AML-193 (cell line): ENCODE measurements at places on chromosomes 3 and 15.

DNA sequence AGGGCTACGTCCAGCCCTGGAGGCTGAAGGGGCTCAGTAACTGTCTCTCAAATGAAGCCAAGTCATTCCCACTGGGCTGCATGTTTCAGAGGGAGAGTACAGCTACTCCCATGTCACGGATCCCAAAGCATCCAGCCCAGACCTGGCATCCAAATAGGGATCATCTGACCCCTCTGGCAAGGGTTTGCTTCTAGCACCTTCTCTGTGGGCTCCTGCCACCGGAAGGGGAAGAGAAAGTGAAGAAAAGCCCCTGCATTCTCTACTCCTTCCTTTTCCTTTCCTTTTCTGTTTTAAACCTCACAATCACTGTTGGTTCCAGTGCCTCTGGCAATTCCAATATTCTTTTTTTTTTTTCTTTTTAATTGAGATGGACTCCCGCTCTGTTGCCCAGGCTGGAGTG, 64.5 kb upstream of the CTSH start:
- no peak for DNase-seq

DNA sequence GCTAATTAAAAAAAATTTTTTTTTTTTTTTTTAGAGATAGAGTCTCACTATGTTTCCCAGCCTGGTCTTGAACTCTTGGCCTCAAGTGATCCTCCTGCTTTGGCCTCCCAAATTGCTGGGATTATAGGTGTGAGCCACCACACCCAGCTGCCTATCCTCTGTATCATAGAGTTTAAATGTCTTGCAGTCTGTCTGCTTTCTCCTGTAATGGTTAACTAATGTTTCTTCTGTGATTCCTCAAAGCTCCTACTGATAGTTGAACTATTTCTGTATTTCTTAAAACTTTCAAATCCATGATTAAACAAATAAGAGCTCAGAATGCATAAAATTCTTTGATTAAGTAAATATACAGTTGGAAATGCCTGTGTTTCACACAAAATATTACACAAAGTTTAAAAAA, 115.4 kb upstream of the TPM1 start:
- no peak for DNase-seq

- DNase-seq: no peak
Measured at GRCh38 chr3:160697637-160698380, 20.8 kb downstream of the ARL14 start.

- peak; percentile 89 for DNase-seq
Measured at GRCh38 chr3:52339612-52340011, 23.5 kb downstream of the DNAH1 start.

DNA sequence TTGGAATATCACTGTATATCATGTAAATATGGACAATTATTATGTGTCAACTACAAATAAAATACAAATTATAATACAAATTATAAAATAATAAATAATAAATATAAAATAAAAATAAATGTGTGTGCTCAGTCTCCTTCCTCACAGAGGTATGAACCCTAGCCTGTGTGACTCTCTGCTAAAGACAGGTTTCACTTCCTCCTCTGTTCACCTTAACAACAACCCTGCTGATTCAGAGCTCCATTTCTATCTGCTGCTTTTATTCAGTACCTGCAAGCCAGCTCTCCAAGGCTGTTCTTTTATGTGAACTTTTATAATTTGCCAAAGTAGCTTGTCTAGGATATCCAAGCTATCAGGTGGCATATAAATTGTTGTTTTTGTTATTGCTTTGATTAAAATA, 610.7 kb upstream of the GRM7 start:
- no peak for DNase-seq

DNA sequence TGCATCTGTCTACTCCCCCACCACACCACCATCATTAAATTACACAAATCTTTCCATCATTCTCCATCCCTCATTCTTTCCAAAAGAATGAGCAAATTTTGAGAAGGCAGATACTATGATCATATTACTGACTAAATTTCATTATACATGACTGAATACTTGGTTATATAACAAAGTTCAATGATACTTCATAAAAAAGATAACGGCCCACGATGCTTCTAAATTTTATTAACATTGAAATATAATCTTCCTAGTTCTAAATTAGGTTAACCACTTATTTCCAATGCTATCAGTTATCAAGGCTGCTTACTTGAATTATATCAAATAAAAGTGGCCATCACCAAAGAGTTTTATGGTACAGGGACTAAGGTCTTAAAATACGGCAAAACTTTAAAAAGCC, 13.5 kb downstream of the HERC1 start:
- DNase-seq: no peak

DNA sequence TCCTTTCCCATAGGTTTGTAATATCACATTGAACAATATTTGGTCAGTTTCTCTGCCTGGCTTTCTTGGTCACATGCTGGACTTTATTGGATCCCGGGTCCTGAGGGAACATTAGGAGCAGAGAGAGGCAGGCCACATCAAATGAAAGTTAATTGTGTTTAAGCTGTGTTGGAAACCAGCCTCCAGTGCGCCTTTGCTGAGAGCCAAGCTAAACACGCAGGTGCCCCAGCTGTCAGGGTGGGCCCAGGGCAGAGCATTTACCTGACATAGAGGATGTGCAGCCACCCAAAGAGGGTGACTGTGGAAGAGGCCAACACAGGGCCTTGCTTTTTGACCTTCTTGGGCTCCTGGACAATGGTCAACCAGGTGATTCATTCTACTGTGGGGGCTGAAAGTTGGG, 149.3 kb downstream of the EBLN2 start:
- DNase-seq: no peak

- no peak for DNase-seq
Measured at GRCh38 chr3:84985795-84986194, 27.0 kb downstream of the CADM2 start.

GRCh38 chr3:58474348-58474911, 17.5 kb upstream of the KCTD6 start:
- DNase-seq: peak; percentile 24

GRCh38 chr15:75869446-75869845, 26.2 kb downstream of the UBE2Q2 start:
- no peak for DNase-seq

GRCh38 chr3:164375538-164375937, 702.8 kb downstream of the SI start:
- DNase-seq: no peak

DNA sequence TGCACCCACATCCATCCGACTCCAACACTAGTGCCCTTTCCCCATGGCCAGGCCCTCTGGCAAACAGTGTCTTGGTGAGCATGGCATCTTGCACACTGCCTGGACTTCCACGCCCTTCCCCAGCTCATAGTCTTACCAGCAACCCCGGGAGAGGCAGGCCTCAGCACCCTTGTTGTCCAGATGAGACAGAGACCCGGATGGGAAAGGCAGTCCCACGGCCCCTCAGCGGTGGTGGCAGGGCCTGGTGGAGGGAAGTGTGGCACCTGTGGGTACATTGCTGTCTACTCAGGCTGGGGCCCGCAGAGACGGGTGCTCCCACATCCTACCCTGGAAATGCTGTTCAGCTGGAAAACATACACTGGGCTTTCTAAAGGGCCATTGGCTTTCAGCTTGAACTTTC, 28.4 kb downstream of the HDAC11 start:
- DNase-seq: no peak

DNA sequence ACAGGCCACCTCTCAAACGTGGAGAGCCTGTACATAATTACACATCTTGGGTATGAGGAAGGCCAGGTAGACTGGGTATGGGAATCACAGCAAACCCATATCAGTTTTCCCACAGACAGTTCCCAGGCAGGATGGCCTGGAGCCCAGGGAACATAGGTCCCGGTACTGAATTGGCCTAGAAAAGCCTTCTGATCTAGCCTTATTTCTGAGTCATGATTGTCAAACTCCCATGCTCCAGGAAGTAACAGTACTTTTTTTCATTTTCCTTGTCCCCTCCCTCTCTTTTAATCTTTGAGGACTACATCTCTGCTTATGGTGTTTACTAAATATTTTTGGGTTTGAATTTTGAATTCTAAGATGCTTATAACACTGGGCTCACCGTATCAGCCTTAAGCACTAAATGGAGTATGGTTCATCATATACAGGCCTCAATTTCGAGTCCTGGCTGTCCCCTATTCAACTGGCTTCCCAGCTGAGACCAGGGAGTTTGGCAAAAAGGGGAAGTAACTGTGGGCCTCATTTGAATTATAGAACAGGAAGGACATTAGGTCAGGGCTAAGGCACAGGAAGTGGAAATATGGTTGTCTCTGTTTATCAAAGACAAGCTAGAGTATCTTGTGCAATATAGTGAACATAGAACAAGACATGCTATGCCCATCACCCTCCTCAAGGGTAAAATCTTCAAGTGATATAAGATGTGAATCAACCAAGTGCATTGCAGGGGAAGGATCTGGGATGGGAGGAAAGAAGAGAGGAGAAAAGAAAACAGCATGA, 494.6 kb downstream of the NTRK3 start:
- DNase-seq: peak; percentile 80

GRCh38 chr3:86208772-86209171, 782.2 kb downstream of the VGLL3 start:
- DNase-seq: no peak

GRCh38 chr3:153619268-153619667, 457.2 kb downstream of the RAP2B start:
- no peak for DNase-seq

DNA sequence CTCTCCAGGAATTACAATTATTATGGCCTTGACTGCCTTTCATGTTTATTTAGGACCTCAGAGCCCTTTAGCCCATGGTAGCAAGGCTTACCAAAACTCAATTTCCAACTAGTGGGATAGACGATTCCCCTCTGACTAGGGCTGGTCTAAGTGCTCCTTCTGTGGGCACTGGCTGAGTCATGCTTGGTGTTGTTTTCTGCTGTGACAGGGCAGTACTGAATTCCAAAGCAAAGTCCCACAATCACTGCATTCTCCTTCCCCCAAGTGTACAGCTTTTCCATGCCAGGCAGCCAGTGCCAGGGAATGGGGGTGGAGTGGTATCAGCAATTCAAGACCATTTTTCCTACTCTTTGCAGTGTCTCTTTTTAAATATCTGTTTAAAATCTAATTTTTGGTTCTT, 509.0 kb upstream of the NECTIN3 start:
- no peak for DNase-seq

GRCh38 chr3:197300361-197300760, 1.9 kb upstream of the DLG1 start:
- DNase-seq: no peak

DNA sequence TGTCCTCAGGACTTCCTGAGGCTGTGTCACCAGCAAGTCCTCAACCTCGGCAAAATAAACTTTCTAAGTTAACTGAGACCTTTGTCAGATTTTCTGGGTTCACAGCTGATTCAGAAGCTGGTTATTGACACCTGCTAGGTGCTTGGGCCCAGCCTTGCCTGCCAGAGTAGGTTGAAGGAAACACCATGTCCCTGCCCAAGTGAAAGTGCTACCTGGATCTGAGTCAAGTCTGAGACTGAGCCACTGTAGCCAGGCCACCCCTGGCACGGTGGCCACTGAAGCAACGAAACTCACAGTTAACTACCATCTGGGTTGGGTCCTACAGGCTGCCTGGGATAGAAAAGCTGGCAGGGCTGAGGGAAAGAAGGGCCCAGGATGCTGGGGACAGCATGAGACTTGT, 8.2 kb downstream of the HYAL2 start:
- DNase-seq: no peak

- no peak for DNase-seq
Measured at GRCh38 chr3:39917065-39917773, 107.8 kb downstream of the MYRIP start.

- no peak for DNase-seq
Measured at GRCh38 chr15:64934023-64934422, 22.3 kb downstream of the ANKDD1A start.

GRCh38 chr3:181933052-181933618, 221.4 kb downstream of the SOX2 start:
- DNase-seq: no peak

GRCh38 chr15:90814191-90814821, 54.1 kb upstream of the FURIN start:
- no peak for DNase-seq

GRCh38 chr3:52313188-52313773, 2.8 kb upstream of the DNAH1 start:
- DNase-seq: no peak

GRCh38 chr3:56001991-56002390, 466.3 kb downstream of the ERC2 start:
- DNase-seq: no peak

DNA sequence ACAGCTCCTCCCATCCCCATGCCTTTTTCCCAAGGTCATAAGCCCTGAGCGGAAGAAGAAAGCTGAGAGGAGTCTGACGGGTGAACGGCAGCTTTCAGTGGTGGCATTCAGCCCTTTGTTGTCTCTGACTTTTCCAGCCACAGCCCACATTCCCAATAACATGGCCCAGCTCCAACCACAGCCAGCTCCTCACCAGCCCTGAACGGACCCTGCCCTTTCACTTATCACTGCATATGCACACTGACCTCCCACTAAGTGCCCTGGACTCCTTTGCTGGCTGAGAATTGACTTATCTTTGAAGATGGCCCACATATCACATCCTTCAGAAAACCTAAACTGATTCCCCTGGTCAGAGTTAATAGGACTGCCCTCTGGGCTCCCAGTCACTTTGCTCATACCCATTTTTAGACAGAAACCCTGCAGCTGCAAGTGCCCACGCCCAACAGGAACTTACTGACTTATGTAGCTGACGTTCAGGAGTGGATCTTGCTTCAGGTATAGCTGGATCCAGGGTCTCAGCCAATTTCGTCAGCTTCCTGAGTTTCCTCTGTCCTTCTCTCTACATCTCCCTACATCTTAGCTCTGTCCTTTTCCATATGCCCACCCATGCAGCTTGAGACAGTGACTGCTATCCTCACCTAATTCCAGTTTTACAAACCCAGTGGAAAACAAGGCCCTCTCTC, 348.5 kb upstream of the PROK2 start:
- no peak for DNase-seq

- DNase-seq: no peak
Measured at GRCh38 chr15:99981191-99981647, 248.0 kb upstream of the LYSMD4 start.

- no peak for DNase-seq
Measured at GRCh38 chr3:142998439-142998838, 2.9 kb upstream of the U2SURP start.

DNA sequence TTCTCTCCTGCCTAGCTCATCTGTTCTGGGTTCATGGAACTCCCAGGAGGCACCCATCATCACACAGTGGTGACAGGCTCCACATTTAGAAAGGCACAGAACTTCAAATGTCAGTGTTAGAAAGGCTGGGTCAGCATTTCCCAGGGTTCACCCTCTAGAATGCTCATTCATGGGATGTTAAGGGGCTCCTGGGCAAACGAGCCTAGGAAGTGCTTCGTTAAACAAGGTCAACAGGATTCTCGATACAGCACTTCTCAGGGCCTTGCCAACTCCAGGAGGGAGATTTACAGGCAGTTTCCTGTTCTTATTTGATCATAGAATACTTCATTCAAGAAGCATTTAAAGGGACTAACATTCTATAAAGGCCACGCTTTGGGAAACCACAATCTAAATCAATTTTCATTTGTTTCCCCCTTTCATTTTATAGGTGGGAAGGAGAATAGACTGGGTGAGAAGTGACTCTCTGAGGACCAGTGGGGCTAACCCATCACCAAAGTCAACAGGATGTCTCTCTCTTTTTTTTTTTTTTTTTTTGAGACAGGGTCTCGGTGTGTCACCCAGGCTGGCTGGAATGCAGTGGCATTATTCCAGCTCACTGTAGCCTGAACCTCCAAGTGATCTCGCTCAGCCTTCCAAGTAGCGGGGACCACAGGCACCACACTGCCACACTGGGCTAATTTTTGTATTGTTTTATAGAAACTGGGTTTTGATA, 14.3 kb downstream of the IGDCC4 start:
- DNase-seq: no peak

GRCh38 chr15:89999676-90000185, 1.4 kb upstream of the ZNF710 start:
- no peak for DNase-seq

GRCh38 chr15:67164401-67164791, 90.1 kb downstream of the AAGAB start:
- no peak for DNase-seq
